HTR-8/SVneo (cell line): ENCODE measurements at places on chromosomes 2 and 18.
A peak's percentile ranks its signal among the peaks of the same experiment; 100 is the strongest.

- no peak for DNase-seq
These were observed 41.0 kb downstream of the SMAD7 start for GRCh38 chr18:48909721-48910120.

- DNase-seq, result no peak
These were observed 50.7 kb downstream of the TRIP12 start for GRCh38 chr2:229870903-229871656.

- no peak for DNase-seq
These were observed 66.6 kb downstream of the TMEM17 start for GRCh38 chr2:62439425-62439824.

- no peak for DNase-seq
These were observed 75.0 kb upstream of the HAAO start for GRCh38 chr2:42867093-42868065.

DNA sequence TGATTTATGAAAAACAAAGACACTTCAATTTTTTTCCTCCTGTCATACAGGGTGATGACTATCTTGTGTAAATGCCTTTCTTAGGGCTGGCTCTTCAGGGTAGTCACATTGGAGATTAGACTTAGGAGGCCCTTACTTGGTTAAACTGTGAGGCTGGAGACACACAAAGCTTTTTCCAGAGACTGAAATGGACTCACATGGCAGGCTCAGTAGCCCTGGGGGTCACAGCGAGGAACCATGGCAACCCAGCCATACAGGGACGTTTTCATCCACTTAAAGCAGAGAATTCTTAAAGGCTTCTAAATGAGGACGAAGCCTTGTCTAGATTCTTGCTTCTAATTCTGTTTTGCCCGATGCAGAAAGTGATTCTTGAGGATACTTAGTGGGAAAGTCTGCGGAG, 57.3 kb upstream of the ZDBF2 start:
- DNase-seq, result no peak

DNA sequence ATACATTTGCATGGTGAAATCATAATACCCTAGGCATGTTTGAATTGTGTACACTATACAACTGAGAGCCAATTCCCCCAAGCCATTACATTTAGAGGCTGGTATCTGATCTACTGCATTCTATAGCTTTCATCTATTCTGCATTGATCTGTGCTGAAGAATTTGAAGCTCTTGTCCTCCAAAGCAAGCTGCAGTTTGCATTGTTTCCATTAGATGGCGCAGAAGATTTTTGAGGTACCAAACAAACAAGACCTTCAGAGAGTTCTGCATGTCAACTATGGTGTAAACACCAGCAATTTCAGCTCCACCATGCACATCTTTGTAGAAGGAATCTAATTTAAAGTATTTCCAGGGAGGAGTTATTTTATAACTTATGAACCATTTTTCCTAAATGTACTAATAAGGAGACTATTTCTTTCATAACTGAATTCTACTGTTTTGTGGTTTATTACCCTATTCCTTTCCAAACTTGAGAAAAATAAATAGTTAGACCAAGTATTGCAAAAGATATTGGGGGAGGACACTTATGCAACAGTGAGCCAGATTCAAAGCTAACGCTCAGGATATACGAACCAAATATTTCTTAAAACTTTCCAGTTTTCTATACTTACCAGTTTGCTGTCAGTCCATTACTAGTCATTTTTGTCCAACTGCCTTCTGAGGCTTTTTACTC, 761.8 kb upstream of the ACVR2A start:
- peak; percentile 39 for DNase-seq

GRCh38 chr2:34031097-34031496, 432.0 kb upstream of the FAM98A start:
- DNase-seq, result no peak

DNA sequence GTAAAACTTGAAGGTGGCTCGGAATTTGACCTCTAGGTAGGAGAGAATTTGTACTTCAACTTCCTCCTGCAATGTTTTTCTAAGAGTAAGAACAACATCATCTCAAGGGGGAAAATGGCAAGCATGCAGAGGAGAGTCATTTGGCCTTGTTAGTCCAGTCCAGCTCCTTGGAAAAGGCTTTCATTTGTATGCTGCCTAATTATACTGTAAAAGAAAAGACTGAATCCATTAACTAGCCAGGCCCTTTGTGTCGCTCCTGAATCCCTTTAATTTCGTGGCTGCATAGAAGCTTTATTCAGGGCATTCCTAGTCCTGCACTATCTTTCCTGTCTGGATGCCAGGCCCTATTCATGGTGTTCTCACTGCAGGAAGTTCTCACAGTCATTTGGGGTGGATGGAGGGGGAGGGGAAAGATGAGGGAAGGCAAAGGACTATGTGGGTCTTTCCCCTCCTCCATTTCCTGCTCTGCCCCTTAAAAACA, 36.0 kb downstream of the PHLPP1 start:
- DNase-seq, result no peak

- DNase-seq, result no peak
These were observed 149.5 kb downstream of the ACOXL start for GRCh38 chr2:110881908-110882307.

GRCh38 chr2:143988082-143988481, 531.8 kb downstream of the ZEB2 start:
- DNase-seq, result no peak

- no peak for DNase-seq
These were observed 4.5 kb upstream of the AQP12A start for GRCh38 chr2:240687045-240687740.

DNA sequence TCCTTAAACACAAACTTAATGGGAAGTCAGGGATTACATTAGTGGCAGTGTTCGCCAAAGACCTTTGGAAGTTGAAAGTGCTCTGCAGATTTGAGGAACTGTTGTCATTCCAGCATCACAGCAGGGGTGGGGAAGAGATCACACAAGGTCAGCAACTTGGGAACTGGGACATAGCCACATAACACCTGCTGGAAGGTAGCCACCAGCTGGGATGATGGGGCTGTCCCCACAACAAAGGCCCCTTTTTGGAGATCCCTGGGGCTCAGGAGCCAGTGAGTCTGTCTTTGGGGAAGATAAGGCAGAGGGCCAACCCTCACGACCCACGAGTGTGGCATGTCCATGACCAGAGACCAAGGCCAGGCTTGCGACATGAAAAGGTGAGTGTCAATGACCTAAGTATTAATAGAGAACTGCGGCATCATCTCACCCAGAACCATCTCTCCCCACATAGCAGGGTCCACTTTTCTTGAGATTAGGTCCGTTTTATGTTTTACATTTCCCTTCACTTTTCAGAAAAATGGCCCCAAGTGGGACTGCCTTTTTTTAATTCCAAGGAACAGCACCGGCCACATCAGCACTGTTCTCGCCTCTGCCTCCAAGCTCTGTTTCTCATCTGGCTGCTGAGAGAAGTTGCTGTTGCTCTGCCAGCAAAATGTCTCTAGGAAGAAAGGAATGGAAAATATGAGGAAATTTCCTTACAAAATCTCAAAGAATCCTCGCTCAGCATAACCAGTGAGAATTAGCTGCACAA, 106.9 kb downstream of the GFPT1 start:
- no peak for DNase-seq

DNA sequence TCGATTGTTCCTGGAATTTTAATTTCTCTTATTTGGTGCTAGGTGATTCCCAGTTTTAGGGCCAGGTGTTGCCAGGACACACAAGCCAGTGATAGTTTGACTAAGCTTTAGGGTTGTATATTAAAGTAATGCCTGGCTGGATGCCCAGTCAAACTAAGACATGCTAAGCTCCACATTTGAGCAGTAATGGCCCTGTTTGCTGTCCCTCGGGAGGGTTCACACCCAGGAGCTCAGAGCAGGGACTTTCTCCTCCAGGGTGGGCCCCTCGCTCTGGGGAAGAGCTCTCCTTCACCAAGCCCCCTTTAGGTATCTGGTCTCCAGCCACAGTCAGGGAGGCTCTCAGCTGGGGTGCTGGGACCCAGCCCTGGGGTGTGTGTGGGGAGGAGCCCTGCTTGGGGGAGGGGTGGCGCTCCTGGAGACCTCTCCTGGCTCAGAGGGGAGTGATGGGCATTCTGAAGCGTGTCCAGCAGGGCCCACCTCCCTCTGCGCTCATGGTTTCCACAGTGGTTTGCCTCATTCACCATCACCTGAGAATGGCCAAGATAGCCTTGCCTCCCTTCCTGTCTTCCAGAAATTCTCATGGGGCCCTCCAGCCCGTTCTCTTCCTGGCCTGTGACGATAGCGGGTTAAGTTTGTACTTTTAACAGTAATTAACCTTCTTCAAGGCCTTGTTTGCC, 31.7 kb downstream of the INPP4A start:
- no peak for DNase-seq

DNA sequence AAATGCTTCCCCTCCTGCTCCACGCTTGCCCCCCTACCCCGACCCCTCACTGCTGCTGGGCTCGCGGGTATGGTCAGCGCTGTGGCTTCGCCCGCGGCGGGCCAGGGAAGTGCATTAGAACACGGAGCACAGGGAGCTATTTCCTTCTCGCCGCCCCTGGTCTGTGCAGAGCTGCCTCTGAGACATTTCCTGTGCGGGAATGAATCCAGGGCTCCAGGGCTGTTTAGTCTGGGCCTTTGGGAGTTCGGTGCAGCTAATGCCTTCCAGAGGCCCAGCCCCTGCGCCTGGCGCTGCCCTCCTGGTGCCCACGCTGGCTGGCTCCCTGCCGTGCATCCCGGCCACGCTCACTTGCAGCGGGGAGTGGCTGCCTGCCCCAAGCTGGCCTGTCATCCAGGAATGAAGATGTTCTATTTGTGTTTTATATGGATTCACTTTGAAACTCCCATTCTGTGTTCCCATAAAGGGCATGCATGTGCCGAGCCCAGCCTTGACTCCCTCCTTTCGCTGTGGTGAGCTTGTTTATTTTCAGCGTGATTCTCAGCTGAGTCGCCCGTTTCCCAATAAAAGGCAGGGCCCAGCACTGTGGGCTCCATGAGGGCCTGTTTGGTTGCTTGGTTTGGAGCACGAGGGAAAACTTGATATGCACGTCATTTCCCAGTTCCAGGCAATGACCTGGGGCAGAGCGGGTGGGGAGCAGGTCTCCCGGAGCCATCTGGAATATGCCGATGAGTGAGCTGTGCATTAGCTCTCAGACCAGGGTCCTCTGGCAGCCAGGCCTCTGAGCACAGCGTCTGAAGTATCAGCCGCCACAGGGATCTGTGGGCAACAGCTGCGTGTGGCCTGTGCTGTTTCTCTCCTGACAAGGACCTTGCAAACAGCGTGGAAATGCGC, 42.7 kb downstream of the SH3RF3 start:
- DNase-seq, result peak; percentile 56

DNA sequence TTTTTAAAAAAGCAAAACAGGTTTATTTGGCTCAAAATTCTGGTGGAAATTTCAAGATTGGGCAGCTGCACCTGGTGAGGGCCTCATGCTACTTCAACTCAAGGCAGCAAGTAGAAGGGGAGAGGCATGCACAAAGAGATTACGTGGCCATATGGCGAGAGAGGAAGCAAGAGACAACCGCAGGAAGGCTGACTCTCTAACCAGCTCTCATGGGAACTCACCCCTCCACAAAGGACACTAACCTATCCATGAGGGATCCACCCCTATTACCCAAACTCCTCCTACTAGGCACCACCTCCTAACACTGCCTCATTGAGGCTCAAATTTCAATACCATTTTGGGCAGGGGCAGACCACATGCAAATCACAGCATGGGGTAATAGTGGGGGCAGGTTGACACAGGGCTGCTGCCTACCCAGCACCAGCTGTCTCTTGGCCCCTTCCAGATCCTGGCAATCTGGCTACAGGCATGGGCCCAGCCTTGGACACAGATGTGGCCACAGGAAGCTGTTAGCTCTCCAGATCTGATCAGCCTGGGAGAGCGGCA, 2.0 kb upstream of the CAPN10 start:
- DNase-seq, result no peak

DNA sequence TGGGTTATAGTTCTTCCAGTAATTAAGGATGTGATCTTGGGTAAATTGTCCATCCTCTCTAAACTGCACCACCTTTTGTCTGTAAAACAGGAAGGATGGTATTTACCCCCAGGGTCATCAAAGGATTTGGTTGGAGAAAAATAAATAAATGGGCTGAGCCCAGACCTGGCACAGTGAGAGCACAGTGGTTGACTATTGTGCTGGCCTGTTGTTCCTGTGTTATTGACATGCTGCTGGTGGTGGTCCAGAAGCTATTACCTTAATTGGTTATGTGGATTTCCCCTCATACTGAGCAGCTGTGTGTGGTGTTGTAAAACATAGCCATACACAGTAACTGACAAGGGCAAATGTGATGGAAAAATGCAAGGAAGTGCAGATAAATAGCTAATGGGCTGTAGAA, 746 bp upstream of the IL37 start:
- no peak for DNase-seq

- no peak for DNase-seq
These were observed 94.2 kb downstream of the ACSL3 start for GRCh38 chr2:222955008-222955407.

- peak; percentile 63 for DNase-seq
These were observed 1023.0 kb upstream of the ACVR2A start for GRCh38 chr2:146821836-146822316.

- no peak for DNase-seq
These were observed 146.1 kb upstream of the NOL4 start for GRCh38 chr18:34370704-34371395.

DNA sequence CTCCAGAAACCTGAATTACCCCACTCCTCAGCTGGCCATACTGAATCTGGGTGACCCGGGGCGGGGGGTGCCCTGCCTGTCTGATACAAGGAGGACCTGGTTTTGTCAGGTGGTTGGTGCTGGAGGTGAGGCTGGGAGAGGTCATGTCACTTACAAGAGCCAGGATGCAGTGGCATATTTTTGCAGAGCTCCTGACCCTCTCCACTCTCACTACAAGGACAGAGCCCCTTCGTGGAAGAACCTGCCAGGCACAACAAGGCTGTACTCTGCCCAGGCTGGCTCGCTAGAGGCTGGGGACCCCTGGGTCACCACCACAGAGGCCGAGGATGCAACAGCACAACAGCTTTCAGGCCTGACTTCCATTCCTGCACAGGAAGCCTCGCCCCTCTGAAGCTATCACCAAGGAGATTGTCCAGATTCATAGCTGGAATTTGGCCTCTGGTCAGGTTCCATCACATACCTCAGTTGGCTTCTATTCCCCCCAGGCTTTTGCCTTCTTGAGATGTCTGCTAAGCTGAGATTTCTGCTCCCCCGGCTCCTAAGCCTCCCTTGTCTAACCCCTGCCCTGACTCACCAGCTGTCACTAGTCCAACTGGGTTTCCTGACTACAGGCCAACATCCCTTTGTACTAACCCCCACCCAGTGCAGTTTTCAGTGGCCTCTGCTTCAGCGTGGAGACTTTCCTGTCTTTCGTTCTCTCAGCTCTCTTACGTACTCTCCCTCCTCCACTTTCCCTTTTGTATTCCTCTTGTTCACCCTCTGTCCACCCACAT, 132.5 kb upstream of the EPAS1 start:
- peak; percentile 91 for DNase-seq

DNA sequence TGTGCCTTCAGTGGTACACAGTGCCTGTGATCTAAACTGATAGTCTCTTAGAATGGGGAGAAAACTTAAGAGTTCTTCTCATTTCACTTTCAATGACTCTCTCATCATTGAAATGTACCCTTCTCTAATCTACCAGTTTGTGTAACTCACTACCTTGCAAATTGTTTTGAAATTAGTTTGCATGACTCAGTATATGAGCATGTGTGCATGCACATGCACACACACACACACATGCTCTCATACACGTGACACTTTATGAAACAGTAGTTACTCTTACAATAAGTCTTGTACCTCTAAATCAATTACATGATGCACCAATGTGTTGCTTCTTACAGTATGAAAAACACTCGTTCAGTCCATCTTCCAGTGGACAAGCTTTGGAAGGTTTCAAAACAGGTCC, 10.6 kb downstream of the LYPD6B start:
- DNase-seq, result no peak
